NCI-H1092 treated with DMSO at 0.1 percent for 48 hours (cell line): ENCODE measurements at places on chromosomes 5 and 9.

GRCh38 chr9:15231788-15232635 is 75.0 kb downstream of the TTC39B start:
- peak; percentile 22 for DNase-seq

DNA sequence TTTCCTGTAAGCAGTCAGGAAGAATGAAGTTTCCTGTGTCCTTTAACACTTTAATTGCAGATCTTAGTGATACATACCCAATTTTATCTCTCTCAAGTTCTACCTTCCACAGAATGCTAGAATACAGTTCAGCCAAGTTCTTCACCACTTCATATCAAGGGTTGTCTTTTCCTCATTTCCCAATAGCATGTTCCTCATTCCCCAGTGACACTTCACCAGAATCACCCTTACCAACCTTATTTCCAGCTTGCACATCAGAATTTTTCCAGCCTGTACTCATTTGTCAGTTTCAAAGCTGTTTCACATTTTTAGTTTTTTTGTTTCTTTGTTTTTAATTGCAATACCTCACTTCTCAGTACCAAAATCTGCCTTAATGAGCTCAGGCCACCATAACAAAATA is 126.1 kb downstream of the ESM1 start:
- DNase-seq = no peak

GRCh38 chr5:60521376-60522291 is 178.3 kb downstream of the DEPDC1B start:
- no peak for DNase-seq

DNA sequence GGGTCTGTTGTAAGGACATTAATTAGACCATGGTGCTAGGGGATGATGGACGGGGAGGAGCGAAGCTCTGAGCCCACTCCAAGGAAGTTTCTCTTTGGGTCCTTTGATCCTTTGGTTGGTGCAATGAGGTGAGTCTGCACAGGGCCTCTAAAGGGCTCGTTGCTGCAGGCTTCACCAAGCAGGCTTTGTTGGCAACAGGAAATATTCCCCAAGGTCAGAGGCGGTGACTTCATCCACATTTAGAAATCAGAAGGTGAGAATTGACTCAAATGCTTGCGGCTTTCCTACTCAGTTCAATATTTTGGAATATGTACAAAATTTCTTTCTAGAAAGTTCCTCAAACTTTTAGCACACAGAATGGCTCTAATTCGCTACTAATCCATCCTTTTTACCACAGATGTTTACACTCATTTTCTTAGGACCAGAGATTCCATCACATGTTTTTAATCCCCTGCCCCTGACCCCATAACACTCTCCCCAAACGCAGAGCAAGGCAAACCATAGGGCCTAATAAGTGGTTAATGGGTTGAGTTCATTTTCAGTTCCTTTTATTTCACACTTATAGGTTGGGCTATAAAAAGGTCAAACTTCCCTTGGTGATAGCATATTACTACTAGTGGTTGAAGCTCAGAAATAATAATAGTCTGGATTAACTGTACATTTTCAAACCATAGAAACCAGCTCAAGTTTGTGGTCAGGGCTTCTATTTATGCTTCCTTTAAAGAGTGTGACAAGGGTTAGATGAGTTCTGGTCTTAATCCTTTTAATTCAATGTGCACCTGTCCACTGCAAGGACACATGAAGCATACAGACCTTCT is 37.3 kb upstream of the TMEM252 start:
- no peak for DNase-seq

GRCh38 chr5:180103487-180104167 is 32.1 kb upstream of the RNF130 start:
- DNase-seq = no peak

DNA sequence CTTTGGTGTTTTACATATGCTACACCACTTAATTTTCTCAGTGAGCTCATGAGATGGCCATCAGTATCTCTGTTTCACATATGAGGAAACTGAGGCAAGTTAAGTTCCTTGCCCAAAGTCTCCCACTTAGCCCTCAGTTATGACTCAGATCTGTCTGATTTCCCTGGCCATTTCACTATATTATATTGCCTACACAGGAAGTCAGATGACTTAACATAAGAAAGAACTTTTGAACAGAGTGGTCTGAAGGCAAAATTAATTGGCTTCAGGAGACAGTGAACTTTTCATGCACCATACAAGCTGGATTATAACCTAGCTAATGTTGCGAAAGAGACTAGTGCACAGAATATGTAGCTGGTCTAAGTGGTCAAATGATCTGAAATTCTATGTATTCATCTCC is 221.6 kb downstream of the NFIB start:
- no peak for DNase-seq

GRCh38 chr5:90944116-90944515 is 385.5 kb downstream of the ADGRV1 start:
- DNase-seq = no peak

DNA sequence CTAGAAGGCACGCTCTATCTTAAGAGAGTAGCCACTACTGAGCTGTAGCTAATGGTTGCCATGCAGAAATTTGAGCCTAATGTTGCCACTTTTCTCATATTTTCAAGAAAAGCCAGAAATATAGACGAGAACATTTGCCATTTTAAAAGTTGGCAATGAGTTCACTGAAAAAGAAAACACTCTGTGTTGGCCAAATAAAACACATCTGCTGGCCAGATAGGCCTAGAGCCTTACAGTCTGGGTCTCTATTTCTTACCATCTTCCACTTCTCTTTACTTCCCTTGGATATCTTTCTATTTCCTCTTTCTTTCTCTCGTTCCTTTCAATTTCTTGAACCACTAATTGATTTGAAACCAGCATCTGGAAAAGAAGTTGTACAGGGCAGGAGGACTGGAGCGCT is 36.6 kb upstream of the VCAN start:
- no peak for DNase-seq

- no peak for DNase-seq
Measured at GRCh38 chr9:114399381-114399780, 11.6 kb upstream of the AKNA start.

DNA sequence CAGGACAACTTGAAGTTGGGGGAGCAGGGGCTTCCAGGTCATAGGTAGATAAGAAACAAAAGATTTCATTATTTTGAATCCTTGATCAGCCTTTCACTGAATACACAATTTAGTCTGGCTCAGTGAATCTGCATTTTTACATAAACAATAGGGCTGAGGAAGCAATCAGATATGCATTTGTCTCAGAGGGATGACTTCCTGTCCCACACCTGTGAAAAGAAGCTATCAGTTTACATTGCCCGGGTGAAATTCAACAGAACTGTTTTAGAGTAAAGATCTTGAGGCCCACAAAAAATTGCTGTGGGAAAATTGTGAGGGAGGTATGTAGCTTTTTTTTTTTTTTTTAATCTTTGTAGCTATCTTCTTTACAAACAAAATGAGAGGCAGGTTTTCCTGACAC is 38.3 kb downstream of the DNAJB5 start:
- no peak for DNase-seq

DNA sequence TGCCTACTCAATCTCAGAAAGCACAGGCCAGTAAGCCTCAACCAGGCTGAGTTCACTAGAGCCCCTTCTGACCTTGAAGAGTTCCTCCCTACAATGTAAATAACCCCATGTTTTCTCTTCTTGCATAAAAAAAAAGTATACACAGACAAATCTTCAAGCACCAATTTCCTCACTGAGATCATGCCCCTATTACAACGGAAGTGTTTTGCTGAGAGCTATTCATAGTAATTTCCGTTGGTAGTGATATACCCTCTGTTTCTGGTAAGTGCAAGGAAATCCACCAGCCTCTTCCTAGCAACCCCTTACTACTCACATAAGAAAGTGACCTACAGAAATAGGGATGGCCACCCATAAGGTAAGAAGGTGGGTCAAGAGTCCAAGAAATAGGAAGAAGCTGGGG is 76.4 kb upstream of the TARS1 start:
- no peak for DNase-seq

- DNase-seq = no peak
Measured at GRCh38 chr5:94613583-94613982, 4.8 kb downstream of the KIAA0825 start.

- DNase-seq = no peak
Measured at GRCh38 chr5:121462441-121462840, 389.2 kb upstream of the FTMT start.

GRCh38 chr9:73143711-73144328 is 7.8 kb upstream of the ANXA1 start:
- DNase-seq = no peak

DNA sequence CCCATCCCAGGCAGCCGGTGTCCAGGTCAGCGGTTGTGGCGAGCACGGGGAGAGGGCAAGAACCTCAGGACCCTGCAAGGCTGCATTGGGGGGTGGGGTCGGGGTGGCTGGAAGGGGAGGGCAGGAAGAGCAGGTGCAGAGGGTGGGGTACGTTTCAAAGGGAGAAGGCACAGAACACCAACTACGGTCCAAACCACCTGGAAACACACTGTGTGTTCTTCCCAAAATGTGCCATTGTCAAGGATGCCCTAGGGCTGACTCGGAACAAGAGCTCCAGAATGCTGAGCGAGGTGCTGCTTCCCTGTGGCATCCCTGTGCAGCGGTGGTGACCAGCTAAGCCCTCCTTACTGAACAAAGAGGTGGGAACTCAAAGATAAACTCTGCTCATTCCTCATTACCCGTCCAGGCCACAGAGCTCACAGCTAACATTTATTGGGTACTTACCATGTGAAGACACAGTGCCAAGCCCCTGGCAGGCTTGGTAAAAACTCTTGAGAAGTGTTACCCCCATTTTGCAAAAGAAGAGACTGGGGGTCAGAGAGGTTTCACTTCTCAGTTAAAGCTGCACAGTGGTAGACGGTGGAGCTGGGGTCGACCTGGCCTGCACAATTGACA is 153.8 kb downstream of the COL23A1 start:
- DNase-seq = no peak

GRCh38 chr9:93317495-93318094 is 133.7 kb downstream of the WNK2 start:
- no peak for DNase-seq

- no peak for DNase-seq
Measured at GRCh38 chr5:59661954-59662615, 231.4 kb downstream of the PDE4D start.

DNA sequence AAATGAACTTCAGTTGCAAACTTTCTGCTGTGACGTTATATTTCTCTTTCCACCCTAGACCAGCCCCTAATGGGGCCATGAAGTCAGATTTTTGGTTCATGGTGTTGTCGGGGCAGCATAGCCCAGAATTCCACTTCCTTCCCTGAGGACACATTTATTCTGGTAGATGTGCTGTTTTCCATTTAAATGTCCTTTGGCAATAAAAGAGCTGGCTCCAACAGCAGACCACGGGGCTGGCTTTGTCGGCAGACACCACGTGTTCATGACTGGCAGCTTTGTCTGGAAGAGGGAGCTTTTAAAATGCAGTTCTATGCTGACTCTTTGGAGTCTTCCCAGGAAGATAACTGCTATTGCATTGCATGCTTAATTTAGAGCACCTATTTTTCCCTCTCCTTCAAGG is 17.6 kb upstream of the LCP2 start:
- DNase-seq = no peak

GRCh38 chr9:123941524-123942070 is 11.7 kb upstream of the DENND1A start:
- DNase-seq = no peak

GRCh38 chr9:130663258-130663976 is 977 bp upstream of the PRDM12 start:
- DNase-seq = no peak

DNA sequence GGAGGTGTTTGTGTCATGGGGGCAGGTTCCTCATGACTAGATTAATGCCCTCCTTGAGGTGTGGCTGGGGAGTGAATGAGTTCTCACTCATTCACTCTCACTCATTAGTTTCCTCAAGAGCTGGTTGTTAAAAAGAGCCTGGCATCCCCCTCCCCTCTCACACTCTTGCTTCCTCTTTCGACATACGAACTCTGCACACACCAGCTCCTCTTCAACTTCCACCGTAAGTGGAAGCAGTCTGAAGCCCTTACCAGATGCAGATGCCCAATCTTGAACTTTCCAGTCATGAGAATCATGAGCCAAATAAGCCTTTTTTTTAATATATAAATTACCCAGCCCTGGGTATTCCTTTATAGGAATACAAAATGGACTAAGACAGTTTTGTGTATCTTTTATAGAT is 82.5 kb downstream of the SPRY4 start:
- no peak for DNase-seq

DNA sequence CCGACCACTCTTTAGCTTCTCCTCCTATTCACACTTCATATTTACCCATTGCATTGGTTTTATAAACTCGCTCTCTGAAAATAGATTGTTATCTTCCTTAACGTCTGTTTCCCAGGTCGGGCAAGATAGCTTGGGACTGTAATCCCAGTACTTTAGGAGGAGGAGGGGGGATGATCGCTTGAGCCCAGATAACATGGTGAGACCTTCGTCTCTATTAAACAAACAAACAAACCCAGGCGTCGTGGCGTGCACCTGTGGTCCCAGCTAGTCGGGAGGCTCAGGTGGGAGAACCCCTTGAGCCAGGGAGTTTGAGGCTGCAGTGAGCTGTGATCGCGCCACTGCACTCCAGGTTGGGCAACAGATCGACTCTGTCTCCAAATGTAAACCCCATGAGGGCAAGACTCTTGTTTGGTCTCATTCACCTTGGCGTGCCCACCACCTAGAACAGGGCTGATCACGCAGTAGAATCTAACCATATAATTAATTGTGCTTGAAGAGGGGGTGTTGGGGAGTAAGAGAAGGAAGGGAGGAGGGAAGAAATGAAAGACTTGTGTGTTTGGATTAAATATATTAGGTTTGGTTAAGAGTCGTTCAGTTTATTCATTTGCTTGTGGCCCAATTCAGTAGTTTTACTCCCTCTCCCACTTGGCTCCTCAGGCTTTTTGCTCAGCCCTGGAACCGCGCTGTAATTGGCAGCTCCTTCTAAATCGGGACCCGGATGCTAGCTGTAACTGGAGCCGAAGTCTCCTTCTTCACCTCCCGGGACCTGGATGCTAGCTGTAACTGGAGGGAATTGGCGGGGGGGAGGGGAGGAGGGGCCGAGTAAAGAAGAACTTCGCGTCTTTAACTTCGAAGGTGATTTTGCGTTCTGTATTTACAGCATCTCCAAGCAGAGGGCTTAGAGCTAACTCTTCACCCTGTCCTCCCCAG is 24.9 kb downstream of the CDKN2A start:
- no peak for DNase-seq

GRCh38 chr5:135533794-135534193 is 2.0 kb downstream of the NEUROG1 start:
- DNase-seq = no peak

DNA sequence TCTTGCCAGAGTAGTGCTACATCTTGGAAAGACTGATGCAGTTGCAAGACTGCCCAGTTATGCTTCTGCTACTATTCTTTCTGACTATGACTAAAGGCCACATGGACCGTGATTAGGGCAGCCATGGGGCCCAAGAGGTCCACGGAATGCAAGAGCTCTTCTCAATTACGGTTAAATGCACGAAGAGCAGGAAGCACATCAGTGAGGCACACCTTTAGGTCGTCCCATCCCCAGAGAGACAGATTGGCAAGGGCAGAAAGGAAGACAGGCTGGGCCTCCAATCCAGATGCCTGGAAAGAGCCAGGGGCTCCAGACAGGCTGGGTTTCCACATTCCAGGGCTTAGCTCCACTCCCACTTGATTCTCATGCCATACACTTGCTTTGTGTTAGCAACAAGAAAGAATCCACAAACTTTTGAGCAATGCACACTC is 132.3 kb upstream of the SLIT3 start:
- DNase-seq = no peak
